Mesenteric fat pad (tissue), 1 donor: ENCODE measurements at places on chromosomes 6 and 20. TPM values are rescaled to one million over a fixed set of nuclear protein-coding genes. Genes with fewer than 3 reads are reported as not detected.

DNA sequence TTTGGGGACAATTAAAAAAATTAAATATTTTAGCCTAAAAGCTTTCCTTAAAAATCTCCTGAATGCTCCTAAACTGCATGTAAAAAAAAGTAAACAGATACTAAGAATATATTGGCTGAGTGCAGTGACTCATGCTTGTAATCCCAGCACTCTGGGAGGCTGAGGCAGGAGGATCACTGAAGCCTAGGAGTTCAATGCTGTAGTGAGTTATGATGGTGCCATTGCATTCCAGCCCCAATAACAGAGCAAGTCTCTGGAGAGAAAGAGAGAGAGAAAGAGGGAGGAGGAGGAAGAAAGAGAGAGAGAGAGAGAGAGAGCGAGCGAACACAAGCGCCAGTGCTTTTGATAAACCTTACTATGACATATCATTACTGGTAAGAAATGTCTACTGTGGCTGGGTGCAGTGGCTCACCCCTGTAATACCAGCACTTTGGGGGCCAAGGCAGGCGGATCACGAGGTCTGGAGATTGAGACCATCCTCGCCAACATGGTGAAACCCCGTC is 58.8 kb downstream of the FKBP5 start:
- DNase-seq, result no peak

DNA sequence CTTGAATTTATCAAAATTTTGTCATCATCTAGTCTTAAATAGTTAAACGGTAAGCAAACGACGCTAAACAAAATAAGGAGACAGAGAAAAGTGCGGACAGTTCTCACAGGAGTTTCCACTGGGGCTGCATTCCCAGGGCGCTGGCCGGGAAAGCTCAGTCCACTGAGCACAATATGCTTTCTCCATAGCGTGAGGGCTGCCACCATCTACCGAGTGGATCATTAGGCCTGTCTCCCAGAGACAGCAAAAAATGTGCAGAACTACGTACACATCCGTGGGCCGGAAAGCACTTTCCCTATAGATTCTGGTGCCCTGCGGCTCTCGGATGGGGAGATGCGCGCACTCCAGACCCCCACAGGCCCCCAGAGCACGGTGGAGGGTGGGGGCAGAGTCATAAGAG is 84.9 kb downstream of the THBS2 start:
- DNase-seq, result no peak

DNA sequence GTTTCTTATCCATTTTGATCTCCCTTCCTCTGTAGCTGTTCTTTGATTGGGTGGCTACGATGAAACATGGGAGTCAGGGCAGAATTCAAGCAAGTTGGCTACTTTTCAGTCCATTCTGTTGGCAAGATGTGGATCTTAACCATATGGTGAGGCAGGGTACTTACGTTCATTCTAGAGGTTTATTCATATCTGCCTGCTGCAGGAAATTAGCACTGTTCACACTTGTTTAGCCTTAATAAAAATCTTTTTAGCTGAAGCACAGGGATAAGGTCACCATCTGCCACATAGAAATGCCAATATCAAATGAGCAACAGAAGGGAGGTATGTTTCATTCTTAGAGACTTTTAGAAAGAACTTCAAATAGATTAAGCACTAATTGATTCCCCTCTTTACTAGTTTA is 83.9 kb downstream of the GRIK2 start:
- no peak for DNase-seq

GRCh38 chr6:83314693-83315092 is 116.2 kb downstream of the ME1 start:
- DNase-seq, result no peak

DNA sequence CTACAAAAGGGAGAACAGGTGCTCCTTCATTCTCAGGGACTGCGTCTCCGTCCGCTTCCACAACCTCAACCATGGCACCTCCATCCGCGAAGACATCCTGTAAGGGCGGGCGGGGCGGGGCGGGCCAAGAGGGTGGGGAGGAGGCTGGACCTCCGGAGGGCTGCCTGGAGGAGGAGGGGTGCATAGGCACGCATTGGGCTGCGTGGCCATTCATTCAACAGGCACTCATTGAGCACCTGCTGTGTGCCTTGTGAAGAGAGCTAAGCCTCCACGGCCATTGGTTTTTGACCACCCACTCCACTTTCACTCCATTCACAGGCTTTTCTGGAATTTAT is 435 bp downstream of the ZSWIM3 start:
- no peak for DNase-seq

- no peak for DNase-seq
Measured at GRCh38 chr20:62887152-62887859, 25.7 kb upstream of the TCFL5 start.

DNA sequence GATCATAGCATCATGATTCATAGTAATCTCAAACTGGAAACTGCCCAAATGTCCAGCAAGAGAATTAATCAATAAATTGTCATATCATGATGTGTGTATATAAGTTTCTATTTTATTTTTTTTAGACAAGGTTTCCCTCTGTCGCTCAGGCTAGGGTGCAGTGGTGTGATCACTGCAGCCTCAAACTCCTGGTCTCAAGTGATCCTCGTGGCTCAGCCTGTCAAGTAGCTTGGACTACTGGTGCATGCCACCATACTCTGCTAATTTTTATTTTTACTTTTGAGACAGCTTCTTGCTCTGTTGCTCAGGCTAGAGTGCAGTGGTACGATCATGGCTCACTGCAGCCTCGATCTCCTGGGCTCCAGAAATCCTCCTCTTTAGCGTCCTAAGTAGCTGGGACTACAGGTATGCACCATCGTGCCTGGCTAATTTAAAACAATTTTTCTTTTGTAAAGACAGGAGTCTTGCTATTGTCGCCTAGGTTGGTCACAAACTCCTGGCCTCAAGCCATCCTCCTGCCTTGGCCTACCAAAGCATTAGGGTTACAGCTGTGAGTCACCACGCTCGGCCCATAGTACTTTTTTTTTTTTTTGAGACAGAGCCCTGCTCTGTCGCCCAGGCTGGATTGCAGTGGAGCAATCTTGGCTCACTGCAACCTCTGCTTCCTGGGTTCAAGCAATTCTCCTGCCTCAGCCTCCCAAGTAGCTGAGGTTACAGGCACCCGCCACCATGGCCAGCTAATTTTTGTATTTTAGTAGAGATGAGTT is 8.7 kb upstream of the ATRN start:
- DNase-seq, result no peak

GRCh38 chr6:3233321-3233720 is 5.9 kb upstream of the TUBB2B start:
- no peak for DNase-seq

DNA sequence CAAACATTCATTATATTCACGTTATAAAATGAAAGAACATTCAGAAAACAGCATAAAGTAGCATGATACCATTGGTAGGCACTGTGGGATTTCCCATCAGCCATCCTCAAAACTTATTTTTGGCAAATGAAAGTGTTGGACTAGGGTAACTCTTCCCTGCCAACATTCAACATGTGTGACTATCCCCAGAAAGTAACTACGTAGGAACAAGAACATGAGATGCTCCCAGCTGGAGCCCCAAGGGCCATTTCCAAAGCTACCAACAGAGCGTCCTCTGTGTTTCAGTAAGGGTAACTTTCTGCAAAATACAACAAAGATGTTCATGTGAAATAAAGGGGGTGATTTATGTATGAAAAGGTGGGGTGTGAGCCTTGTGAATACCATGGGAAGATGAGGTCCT is 28.4 kb upstream of the PTPN1 start:
- DNase-seq, result no peak

The PEX3 gene
- total RNA-seq, result 15.4 TPM

The BACH2 gene
- 2.0 TPM for total RNA-seq

The MYL9 gene
- 518 TPM for total RNA-seq

The PTPRT gene
- not detected for total RNA-seq

The PSMF1 gene
- total RNA-seq, result 126 TPM
